ENCODE measurements at places on chromosomes 2 and 18.

DNA sequence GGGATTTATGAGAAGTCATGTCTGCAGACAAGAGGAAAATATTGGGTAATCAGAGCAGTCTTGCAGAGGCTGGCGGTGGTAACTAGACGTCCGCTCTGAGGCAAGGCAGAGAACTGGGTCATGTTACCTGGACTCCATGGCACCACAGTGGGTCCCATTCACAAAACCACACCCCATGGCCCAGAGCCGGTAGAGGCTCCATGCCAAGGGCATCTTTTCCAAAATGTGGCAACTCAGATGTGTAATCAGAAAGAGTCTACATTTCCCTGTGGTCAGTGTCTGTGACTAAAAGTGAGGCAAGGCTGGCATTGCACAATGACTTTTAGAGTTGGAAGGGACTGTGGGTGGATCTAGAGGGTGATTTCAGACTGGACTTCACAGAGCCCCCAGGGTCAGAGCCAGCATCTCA is 113.1 kb downstream of the MREG start:
- DNase-seq: no peak

DNA sequence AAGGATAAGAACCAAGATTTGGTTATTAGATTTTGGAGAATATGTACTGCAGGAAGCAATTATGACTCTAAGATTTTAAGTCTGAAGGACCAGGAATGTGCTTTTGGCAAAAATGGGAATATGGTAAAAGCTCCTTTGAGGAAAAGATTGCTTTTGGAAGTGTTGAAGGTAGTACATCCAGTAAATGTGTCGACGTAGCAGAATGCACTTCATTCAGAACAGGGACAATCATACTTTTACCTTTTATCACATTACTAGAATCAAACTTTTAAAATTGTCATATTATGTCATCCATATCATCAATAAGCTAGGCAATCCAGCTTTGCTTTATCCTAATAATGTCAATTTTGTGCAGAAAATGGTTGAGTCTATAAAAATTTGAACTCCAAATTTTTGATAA is 74.3 kb upstream of the MSTN start:
- no peak for DNase-seq

DNA sequence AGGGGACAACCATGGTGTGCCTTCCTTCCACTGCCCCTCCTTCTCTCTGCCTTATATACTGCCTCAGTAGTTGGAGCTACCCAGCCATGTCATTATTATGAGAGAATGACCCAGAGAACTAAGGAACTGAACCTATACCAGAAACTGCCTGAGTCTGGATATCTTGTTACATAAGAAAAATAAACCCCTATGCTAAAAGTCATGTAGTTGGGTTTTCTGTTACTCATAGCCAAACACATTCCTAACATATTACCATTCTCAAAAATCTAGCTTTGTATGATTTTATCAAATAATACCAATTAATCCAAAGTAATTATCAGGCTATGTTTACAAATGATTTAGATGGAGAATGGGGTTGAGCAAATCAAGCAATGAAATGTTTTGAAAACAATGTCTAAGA is 15.0 kb upstream of the KLF7 start:
- DNase-seq: no peak

DNA sequence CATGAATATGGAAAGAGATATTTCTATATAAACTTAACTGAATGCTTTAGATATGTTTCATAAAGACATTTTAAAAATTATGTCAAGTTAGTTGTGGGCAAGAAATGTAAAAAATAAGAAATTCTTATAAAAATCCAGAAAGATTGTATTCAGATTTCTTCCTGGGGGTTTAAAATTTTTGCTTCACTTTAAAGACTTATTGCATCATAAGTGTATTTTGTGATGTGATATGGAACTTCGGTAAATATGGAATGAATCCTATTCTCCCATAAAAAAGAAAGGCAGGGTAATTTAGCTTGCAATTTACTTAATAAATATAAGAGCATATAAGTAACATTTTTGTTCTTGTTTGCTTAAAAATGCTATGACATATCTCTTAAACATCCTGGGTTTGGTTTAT is 104.8 kb upstream of the CWC22 start:
- no peak for DNase-seq

- no peak for DNase-seq
These were observed 171.2 kb downstream of the ACOXL start for GRCh38 chr2:110903548-110903947.

DNA sequence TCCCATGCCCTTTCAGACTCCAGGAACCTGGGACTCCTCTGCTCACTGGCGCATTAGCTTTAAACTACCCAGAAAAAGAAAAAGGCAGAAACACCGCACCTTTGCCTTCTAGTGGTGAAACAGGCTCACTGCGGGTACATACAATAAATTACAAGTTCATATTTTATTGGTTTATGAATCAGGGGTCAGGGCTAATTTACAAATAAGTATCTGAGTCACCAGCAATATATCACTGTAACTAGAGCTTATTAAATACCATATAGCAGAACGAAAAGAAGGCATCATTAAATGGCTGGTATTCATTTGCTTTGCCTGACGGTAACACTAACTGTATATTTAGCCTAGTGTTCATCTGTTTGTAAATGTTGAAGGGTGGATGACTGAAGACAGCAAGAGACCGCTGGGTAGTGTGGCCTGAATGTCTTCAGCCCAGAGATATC is 26.9 kb upstream of the DTNB start:
- DNase-seq: no peak

DNA sequence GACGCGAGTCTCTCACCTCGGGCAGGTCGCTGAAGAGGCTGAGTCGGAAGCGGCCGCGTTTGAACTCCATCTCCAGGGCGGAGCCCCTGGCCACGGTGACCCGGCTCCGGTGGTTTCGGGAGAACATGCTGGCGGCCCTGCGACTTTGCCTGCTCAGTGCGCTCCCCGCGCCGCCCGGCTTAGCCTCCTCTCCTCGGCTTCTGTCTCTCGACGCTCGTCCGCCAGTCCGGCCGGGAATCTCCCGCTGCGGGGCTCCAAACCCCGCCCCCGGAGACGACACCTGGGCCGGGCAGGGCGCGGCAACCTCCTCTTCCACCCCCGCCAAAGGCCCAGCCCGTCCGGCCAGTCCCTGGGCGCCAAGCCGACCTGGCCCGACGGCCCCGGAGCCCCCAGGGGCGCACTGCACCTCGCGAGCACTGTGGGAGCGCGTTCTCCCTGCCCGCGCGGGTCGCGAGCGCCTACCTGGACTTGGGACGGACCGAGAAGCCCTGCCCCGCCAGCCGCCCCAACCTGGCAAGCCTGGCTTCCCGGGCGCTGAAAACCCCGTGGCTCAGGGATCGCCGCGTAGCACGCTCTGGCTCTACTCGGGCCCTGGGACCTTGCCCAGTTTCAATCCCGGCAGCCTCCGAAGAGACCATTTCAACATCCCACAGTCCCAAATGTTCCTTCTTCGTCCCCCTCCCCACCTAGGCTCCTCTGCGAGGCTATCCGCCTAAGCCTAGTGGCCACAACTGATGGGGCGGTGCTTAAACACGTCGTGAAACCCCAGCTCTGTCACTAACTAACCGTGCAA is at the start of gene RTKN:
TSS of gene RTKN (minus strand) at position 248 of the 793 bp plus-strand sequence. CDS start at position 127, 121 bp downstream.
- no peak for DNase-seq

- peak; percentile 55 for DNase-seq
These were observed 81.1 kb downstream of the RAPH1 start for GRCh38 chr2:203453858-203454451.

- no peak for DNase-seq
These were observed 64.7 kb downstream of the DGKD start for GRCh38 chr2:233418761-233419546.

DNA sequence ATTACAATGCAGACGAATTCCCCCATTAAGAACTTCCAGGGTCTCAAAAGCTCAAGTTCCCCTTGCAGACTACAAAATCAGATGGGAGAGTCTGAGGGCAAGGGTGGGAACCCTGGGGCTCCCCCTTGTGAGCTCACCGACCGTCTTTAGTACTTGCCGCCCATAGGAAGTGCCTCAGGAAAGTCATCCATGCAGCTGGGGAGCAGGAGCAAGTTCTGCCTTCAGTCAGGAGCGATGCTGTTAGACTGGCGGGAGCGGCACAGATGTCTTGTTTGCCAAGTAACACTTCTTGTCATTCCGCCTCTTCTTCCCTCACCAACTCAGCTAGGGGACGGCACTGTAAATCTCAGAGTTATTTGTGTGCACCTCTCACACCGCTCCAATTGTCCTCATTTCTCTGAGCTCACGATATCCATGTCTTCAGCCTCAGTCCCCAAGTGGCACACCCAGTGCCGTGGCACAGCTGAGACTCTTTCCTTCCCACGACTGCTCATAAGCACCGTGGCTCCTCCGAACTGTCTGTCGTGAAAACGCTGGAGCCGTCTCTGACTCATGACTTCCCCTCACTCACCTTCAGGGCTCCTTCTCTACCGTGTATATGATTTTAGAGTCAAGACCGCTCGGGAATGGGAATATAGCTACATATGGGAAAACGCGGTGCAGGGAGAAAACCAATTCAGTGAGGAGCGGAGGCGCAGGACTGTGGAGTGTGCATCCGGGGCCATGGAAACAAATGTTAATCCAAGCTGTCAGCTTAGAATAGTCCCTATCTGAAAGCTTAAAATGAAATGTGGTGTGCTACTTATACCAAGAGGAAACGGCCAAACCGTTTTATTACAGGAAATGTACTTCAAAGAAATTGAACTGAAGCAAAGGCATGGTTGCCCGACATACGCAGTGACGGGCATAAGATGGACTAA is 34.0 kb downstream of the UXS1 start:
- DNase-seq: no peak

DNA sequence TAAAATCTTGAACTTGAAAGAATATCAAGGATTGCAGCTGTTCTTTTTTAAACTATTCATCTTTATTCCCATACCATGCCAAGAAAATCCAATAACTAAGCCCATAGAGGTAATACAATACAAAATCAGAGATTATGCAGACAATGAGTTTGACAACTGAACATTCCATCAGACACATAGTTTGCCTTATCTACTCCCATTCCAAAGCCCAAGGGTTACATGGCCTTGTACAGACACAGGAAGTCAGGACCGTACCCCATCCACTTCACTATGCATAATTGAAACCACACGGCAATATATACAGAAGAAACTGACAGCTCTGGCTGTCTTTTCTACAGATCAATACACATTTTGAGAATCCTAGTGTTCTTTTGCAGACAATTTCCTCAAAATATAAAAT is 181.3 kb downstream of the TMX3 start:
- no peak for DNase-seq

DNA sequence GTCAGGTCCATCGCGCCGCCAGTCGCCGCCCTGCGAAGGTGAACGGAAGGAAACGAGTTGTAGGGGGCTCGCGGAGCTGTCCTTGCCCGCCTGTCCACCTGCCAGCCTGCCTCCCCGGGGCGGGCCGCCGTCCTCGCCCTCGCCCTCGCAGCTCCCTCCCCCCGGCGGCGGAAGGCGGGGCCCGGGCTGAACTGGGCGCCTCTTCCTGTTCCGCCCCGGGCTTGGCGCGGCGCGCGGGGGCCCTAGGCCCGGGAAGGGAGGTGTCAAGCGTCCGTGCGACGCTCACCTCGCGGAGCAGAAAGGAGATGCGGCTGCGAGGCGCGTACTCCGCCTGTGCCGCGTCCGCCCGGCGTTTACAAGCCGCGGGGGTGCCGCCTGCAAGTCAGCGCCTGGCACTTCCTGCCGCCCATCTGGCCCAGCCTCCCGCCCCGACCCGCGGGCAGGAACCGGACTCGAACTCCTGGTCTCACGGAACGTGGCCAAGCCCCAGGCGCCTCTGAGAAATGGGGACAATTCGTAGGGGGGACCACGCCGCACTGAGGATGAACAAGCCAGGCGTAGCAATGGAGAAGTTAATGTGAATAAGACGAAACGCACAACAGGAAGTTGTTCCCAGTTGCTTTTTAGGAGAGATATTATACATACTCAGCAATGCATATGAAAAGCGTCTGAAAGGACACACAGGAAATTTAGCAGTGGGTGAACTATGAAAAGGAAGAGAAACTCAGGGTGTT is at the start of gene CNPPD1:
TSS of gene CNPPD1 (minus strand) at position 108 of the 734 bp plus-strand sequence. CDS start at position 11, 97 bp downstream.
- DNase-seq: no peak

GRCh38 chr2:1744151-1744445 is 217 bp downstream of the PXDN start:
- DNase-seq: no peak

All from astrocyte of the cerebellum (primary cell).